ENCODE measurements at places on chromosomes 4 and X.

DNA sequence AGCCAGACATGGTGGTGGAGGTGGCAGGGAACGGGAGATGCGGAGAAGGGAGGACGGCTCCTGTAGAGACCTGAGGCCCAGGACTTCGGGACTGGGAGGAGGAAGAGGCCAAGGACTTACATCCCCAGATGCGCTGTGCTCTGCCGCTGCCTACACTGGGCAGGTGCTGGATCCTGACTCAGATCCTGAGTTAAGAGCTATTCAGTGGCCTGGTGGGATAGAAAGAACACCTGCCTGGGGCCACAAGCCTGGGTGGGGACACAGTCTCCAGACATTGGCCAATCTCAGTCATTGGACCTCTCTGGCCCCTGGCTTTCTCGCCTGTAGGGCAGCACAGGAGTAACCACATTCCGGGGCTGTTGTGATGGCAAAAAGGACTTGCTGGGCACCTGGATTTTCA, 10.9 kb upstream of the MSX1 start:
- no peak for DNase-seq

DNA sequence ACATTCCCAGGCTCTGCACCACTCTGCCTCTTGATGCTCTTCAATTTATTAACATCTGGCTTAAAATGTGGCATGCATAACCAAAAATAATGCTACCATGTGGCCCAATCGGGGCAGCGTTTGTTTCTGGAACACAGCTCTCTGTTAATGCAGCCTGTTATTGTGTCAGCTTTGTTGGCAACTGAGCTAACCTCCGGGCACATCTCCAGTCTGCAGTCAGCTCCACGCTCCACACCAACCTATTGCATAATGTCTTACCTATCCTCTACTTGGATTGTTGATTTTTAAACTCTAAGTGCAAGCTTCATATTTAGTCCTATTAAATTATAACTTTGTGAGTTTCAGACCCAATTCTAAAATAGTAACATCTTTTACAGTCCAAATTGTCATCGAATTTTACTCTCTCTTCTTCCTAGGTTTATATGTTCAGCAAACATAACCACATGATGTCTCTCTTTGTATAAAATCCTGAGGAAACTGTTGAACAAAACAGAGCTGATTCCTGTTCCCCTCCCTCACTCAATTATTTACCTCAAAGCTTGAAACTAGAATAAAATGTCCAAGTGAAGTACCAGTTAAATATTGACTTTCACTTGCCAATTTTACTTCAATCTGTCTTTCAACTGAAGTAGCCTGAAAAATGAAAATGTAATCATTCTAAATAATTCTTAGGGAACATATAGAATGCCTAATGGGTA, 92.2 kb upstream of the RAPGEF2 start:
- no peak for DNase-seq

- DNase-seq: no peak
These were observed 28.0 kb downstream of the HNRNPDL start for GRCh38 chr4:82402196-82402775.

DNA sequence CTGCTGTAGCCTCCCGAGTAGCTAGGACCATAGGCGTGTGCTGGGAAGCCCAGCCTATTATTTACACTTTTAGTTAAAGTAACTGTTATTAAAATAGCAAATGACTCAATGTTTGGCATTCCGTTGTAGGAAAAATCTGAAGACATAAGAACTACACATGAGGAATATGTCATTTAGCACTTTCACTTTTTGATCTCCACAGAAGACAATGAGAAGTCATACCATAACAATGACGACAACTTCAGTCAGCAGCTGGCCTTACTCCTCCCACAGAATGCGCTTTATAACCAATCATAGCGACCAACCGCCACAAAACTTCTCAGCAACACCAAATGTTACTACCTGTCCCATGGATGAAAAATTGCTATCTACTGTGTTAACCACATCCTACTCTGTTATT, 6.7 kb downstream of the GPR34 start:
- DNase-seq: no peak

- DNase-seq: no peak
These were observed 83.8 kb downstream of the MOSPD2 start for GRCh38 chrX:14956813-14957582.

- no peak for DNase-seq
These were observed 229.3 kb upstream of the BCOR start for GRCh38 chrX:40327085-40327484.

DNA sequence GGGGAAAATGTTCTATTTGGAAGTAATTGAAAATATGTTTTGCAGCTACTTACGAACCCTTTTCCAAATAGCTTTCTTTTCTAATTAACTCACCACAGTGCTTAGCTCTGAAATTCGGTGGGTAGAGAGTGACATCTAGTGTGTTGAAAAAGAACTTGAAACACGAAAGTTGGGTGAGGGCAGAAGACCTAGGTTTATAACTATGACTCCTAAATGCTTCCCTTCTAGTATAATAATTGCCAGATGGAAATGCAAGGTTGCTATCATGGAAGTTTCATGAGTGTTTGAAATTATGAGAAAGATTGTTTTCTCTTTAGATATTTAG, 77.3 kb upstream of the NOCT start:
- no peak for DNase-seq

DNA sequence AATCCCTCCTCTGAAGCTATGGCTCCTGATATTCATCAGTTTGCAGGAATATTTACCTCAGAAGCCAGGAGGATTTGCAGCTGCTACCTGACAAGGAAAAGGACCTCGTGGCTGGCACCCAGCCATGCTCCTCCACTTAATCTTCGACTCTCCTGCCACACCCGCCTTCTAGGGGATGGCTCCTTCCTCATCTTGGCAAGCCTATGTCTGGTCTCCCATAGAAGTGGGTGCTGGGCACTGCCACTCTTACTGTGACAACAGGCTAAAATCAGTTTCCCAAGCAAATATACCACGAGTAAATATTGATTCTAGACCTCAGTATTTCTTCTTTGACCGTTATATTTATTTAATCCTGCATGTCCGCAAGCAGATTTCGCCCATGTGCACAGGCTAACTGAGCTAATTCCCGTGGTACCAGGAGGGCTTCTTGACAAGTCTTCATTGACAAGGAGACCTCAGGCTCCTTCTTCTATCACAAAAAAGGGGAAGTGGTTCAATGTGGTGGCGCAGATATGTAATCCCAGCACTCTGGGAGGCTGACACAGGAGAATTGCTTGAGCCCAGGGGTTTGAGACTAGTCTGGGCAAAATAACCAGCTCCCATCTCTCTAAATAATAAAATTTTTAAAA, 52.6 kb upstream of the DCTD start:
- no peak for DNase-seq

DNA sequence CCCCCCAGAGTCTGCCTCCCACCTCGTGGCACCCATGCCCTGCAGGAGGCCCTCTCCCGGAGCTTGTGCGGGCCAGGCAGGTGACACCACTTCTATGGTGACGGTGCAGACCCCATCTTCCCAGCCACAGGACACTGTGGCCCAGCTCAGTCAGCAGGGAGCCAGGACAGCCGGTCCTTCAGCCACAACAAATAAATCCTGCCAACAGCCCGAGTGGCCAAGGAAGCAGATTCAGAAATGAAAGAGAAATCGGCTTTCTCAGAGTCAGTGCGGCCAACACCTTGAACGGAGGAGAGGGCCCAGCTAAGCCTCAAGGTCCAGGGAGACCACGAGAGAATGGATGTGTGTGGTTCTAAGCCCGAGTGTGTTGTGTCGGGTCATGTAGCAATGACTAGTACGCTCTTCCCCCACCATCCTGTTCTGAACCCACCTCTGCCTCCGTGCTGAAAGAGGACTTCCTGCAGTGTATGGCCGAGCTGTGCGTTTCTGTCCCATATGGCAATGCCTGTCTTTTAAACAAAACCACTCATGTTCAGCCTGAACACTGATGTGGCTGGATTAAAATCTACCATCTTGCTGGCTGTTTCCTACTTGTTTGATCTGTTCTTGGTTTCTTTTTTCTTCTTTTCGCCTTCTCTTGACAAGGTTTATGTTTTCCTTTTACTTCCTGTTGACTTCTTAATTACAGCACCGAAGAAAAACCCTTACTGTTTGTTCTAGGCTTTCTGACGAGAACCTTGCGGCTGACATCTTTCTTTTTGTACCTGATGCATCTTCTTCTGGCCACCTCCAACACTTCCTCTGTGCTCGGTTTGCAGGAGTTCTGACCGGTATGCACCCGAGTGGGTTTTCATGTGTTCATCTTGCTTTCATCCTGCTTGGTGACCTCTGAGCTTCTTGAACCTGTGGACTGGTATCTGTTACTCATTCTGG, 53.1 kb downstream of the GAK start:
- DNase-seq: no peak

- DNase-seq: no peak
These were observed 194.8 kb downstream of the SOWAHB start for GRCh38 chr4:76703123-76703490.

DNA sequence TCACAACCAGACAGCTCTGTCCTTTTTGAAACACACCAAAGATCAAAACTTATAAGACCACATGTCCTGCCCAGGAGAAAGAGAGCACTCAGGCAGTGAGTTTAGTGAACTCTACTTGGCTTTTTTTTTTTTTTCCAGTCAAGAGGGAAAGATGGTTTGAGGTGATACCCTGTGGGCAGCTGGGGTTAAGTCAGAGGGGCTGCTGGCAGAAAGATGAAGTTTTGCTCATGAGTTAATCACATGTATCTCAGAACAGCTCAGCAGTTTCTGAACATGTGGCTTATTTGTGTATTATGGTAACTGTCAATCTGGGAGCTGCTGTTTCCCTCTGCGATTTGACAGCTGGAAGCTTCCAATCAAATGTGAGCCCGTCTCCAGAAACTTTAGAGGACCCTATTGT, 56.4 kb upstream of the MAP3K15 start:
- DNase-seq: no peak

DNA sequence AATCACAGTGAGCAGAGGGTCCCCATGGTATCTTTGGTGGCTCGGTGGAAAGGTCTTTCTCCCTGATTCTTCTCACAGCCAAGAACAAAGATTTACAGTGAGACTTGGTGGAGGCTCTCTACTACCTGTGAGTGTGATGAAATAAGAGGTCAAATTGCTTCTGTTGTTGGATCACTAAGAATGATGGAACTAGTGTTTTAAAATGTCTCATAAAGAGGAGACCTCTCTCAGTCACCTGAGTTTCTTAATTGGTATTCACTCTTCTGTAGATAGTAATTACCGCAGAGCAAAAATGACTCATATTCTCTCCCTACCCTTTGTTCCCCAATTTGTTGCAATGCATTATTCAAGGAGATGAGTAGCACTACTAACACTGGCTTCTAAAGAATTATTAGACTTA, 100.9 kb upstream of the TBC1D9 start:
- DNase-seq: no peak

- DNase-seq: no peak
These were observed 162.2 kb upstream of the NDST4 start for GRCh38 chr4:115275615-115276014.

GRCh38 chr4:121155893-121156292, 8.2 kb downstream of the TNIP3 start:
- no peak for DNase-seq

DNA sequence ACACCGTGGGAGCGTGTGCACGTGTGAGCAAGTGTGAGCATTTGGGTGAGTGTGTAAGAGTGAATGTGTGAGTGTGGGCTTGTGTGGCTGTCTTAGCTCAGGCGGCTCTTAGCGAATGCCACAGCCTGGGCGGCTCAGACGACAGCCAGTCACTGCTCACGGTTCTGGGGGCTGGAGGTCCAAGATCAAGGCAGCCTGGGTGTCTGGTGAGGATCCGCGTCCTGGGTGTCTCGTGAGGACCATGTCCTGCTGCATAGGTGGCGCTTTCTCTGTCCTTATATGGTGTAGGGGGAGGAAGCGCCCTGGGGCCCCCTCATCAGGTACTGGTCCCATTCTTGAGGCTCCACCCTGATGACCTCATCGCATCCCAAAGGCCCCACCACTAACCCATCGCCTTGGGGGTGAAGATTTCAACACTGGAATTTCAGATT, 4.5 kb downstream of the DOK7 start:
- no peak for DNase-seq

DNA sequence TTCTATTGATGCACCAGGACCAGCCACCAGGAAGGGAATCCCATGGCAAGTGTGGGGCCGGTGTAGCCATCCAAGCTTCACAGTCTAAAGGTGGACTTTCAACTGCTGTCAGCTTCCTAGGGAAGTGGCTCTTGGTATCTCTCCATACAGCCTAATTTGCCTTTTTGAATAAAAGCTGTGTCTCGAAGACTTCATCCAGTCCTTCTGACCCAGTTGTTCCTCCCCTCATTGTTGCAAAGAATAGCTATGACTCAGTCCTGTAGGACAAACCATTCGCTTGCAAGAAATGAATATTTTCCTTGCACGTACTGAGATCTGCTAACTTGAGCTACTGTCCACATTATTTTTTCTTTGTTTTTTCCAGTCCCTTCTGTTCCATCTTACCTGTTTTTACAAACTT, 145.1 kb upstream of the CTSO start:
- no peak for DNase-seq

DNA sequence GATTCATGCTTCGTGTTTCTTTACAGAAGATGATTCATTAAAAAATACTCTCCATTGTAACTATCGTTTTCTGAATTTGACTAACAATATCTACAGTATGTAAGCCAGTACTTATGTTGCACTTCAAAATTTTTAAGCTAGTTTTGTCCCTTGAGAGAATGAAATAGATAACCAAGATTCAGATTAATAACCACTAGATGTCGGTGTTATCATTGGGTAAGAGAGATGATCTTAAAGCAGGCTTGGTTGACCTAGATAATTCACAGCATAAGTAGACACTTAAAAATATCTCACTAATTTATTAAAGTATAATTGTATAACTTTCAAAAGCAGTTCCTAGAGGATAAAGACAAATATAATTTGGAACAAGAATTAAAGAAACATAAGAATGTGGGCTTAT, 430.9 kb downstream of the C4orf33 start:
- no peak for DNase-seq

DNA sequence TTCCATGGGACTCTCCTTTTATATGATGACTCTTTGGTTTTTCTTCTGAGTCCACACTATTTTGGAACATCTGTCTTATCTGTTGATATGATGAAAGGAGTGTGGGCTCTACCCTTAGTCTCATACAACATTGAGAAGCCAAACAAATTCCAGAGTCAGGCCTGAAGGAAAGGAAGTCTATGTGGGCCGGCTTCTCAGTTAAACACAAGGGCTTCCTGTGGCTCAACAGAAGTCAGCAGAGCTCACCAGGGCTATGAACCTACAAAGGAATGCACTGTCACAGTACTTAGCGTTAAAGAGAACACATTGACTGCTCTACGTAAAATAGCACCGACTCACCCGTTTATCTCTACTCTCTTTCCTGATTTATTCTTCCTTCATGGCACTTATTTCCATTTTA, 641.0 kb upstream of the FRG1 start:
- DNase-seq: no peak

DNA sequence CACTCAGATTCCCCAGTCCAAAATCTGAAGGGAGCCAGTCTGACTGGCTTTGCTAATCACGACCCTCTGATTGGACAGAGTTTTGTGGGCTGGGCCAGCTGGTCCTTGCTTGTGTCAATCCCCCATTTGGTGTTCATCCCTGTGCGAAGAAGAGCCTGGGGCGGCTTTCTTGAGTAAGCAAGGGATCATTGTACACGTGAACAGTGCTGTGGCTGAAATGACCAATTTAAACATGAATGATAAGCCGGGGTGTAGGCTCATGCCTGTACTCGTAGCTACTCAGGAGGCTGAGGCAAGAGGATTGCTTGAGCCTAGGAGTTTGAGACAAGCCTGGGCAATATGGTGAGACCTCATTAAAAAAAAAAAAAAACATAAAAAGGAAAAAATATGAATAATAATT, 379.1 kb downstream of the RAPGEF2 start:
- no peak for DNase-seq

- DNase-seq: no peak
These were observed 697.5 kb upstream of the GNPDA2 start for GRCh38 chr4:45423896-45424295.
